ENCODE measurements at places on chromosomes 4 and X. TPM values are rescaled to one million over a fixed set of nuclear protein-coding genes. Genes with fewer than 3 reads are reported as not detected.

The IRAK1 gene
- polyA plus RNA-seq, result 110 TPM

The CHRDL1 gene
- not detected for polyA plus RNA-seq

The MAGEA1 gene
- polyA plus RNA-seq, result not detected

The SMAD1 gene
- not detected for polyA plus RNA-seq

The HELQ gene
- polyA plus RNA-seq, result 24.7 TPM

The UCHL1 gene
- polyA plus RNA-seq, result 0.78 TPM

Data from IgD-negative memory B cell (primary cell).